ENCODE measurements at places on chromosomes 2 and 18. TPM values are rescaled to one million over a fixed set of nuclear protein-coding genes. Genes with fewer than 3 reads are reported as not detected.

GRCh38 chr2:239539776-239540100 lies 138.9 kb upstream of the HDAC4 start:
- no peak for DNase-seq

DNA sequence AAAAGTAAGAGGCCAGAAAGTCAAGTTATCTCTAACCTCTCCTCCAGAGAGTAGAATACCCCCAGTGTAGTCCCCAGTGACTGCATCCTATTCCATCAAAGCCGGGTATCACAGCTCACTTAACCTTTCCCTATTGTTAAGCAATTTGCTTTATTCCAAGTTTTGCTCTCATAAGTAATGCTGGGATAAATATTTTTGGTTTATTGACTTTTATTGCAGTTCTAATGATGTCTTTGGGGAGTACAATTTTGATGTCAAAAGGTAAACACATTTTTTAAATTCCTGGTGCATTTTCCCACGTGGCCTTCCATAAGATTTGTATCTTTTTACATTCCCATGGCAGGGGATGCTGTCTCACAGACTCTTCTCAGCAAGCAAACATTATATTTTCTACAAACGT lies 43.3 kb downstream of the CMPK2 start:
- peak; percentile 17 for DNase-seq

GRCh38 chr2:240815761-240816583 lies 4.0 kb downstream of the KIF1A start:
- DNase-seq, result no peak

DNA sequence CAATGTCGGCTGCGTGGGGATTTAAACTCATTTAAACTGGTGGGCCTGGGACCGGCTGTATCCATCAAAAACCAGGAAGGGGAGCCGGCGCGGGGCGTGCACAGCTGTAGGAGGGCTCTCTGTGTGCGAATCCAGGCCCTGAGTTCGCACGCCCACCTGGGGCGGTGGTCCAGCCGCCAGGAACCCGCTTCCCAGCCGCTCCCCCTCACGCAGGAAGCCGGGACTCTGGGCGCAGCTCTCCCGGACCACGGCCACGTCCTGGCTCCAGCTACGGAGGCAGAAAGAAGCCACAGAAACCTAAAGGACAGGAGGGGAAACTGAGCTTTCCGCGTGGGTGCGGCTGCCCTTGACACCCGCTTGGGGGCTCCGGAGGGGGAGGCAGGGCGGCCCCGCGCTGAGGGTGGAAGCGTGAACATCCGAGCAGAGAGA lies 80.6 kb downstream of the GFPT1 start:
- no peak for DNase-seq

- DNase-seq, result peak; percentile 66
These were observed 260.0 kb upstream of the HS6ST1 start for GRCh38 chr2:128578406-128579390.

- DNase-seq, result no peak
These were observed 136.4 kb downstream of the ZNF407 start for GRCh38 chr18:74734013-74734444.

- no peak for DNase-seq
These were observed 51.7 kb downstream of the PELI1 start for GRCh38 chr2:64092502-64092901.

DNA sequence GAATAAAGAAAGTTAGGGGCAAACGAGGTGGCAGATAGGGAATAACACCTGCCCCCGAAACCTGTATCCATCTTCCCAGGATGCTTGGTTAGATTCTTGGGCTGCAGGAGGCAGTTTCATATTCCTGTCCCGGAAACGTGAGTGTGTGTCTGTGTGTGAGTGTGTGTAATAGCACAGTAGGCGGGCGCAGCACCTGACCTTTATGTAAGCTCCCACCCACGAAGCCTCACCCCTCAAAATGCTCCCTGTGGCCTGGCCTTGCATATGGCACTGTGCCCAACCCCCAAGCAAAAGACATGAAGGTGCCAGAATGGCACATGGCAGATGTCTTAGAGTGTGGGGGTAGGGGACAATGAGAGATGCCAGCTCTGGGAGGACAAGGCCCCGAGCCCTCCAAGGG lies 48.9 kb downstream of the EFR3B start:
- no peak for DNase-seq

- no peak for DNase-seq
These were observed 27.9 kb downstream of the ITGA4 start for GRCh38 chr2:181484851-181485637.

DNA sequence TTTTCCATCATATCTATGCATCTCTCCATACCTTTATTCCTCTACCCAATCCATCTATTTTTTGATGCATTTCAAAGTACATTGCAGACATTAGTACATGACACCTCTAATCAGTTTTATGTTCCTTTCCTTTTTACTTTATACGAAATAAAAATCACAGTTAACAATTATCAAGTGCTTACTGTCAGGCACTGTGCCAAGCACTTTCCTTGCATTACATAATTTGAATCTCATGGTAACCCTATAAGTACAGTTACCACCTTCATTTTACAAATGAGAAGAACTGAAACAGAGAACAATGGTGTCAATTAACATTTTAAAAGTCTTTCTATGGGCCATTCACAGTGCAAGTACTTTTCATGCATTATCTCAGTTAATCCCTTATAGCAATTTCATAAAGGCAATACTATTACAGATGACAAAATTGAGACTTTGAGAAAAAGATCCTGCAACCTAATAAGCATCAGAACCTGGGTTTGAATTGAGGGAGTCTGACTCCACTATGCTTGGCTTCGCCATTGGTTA lies 544.4 kb upstream of the TNP1 start:
- no peak for DNase-seq

OXER1 gene
- 0.42 TPM for total RNA-seq

GRCh38 chr2:177072090-177072489 lies 140.5 kb upstream of the HNRNPA3 start:
- DNase-seq, result no peak

DNA sequence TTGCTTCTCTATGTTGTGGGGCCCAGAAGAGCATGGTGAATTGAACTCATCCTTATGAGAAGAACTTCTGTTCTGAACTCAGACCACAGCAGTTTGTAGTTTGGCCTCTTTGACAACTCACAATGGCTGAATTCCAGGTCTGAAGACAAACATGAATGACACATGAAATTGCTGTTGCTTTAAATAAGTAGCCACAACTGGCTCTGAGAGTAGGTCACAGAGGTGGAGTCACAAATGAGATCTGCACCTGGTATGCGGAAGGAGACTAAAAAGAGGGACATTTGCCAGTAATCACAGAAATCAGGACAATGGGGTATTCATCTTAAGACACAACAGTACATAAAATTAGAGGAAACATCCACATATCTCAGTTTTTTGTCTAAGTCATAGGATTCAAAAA lies 290.3 kb upstream of the MMADHC start:
- no peak for DNase-seq

INHBB gene
- total RNA-seq, result 4.7 TPM

GRCh38 chr2:207772081-207772843 lies 2.6 kb upstream of the FZD5 start:
- no peak for DNase-seq

DNA sequence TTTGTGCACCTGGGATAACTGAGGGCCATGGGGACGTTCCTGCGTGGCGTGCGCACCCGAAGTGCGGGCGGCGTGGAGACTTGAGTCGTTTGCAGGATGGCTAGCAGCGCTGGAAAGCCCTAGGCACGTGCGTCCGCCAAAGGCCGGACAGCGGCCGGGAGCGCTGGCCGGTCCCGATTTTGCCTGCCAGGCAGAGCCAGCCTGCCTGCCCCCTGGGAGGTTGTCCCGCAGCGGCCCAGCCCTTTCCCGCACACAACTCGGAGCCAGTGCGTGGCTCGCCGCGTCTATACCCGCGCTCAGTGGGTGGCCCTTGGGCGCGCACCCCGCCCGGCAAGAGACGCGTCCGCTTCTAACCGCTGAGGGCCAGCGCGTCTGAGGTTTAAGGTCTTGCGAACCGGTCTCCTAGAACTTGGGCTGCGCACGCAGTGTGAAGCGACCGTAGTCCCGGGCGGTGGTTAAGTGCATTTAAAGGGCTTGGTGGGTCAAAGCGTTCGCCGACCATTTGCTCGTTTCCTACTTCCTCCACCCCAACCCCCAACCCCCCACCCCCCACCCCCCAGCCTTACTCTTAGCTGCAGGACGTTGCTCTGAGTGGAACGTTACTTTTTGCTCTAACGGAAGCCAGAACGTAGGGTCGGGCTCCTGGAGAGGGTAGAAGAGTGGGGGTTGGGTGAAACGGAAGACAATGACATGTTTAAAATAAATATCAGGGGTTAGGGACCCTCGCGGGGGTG lies 627 bp downstream of the CDCA7 start:
- no peak for DNase-seq

GRCh38 chr2:628651-629050 lies 48.6 kb downstream of the TMEM18 start:
- peak; percentile 72 for DNase-seq

DOCK10 gene
- 1.9 TPM for total RNA-seq

ZBTB7C gene
- total RNA-seq, result 7.3 TPM

GRCh38 chr2:65980531-65980930 lies 454.4 kb upstream of the MEIS1 start:
- DNase-seq, result no peak

CAPN14 gene
- not detected for total RNA-seq

DNA sequence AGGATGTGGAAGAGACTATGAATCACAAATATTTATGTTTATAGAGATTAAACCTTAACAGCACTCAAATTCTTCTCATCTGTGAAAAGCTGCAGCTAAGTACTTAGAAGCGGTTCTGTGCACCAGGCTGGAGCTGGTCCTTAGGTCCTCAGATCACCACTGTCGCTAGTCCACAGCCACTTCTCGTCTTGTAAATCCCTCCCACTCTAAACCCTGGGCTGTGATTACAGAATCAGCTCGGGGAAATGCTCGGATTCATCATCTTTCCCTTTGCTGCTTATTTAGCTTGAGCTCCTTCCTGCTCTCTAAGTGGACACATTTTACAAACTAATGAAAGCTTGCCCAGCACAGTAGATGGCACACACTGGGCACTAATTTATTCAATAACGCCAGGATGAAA lies 61.7 kb downstream of the RNF152 start:
- DNase-seq, result no peak

TWIST2 gene
- 46.9 TPM for total RNA-seq

CYP27A1 gene
- total RNA-seq, result 24.8 TPM

DNA sequence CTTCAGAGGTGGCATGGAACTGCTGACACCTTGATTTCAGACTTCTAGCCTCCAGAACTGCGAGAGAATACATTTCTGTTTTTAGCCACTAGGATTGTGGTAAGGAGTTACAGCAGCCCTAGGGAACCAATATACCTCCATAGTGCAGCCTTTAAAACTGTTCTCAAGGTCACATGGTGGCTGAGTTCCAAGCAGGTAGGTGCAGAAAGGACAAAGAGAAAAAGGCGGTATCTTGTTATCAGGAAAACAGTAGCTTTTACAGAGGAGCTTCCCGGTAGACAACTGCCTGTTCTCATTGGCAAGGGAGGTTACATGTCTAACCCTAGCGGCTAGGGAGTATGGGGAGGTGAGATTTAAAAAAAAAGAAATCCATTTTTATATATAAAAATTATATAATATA lies 96.2 kb upstream of the BCL2L11 start:
- DNase-seq, result no peak

C2orf15 gene
- not detected for total RNA-seq

DNA sequence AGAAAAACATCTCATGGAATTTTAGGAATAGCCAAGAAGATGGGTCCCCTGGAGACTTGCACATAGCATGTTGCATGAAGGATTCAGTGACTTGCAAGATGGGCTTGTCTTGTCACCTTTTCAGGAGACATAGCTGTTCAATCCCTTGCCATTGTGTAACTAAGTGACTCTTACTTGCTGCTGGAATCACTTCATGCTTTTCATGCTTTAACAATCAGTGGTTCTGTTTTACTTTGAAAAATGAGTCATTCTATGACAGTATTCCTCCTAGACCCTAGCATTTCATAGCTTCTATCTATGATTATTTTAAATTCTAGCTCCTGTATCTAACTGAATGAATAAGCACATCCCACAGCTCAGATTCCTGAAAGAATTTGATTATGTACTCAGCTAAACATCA lies 2.8 kb downstream of the KYNU start:
- DNase-seq, result no peak

MDH1B gene
- 0.19 TPM for total RNA-seq

DNA sequence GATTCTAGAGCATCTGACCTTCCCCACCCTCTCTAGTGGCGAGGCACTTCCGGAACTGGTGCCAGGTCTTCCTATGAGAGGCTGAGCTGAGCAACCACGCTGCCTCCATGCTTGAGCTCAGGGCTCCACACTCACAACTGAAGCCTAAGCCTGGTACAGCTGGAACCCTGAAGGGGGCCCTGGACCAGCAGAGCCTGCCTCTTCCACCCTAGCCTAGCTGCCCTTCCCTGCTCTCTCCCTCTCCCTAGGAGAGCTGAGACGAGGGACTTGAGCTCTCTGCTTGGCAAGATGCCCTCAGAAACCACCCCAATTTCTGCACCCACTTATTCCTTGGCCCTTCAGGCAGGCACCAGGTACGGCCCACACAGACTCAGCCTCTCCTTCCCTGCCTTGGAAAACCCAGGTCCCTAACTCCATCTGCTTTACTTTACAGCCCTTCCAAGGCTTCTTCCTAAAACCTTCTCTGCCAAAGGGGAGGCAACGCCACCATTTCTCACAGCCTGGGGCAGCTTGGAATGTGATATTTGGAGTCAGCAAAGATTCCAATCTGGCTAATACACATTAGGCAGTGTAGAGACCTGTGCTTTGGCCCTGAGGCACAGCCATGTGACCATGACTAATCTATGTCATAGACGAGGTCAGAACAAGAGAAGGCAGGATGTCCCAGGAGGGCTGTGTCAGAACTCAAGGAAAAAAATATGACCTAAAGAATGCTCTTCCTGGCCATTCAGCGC lies 18.8 kb downstream of the COX7A2L start:
- DNase-seq, result peak; percentile 89

GRCh38 chr2:226540204-226540994 lies 259.2 kb downstream of the IRS1 start:
- DNase-seq, result no peak

- no peak for DNase-seq
These were observed 192.0 kb downstream of the EPHA4 start for GRCh38 chr2:221380062-221380461.

DNA sequence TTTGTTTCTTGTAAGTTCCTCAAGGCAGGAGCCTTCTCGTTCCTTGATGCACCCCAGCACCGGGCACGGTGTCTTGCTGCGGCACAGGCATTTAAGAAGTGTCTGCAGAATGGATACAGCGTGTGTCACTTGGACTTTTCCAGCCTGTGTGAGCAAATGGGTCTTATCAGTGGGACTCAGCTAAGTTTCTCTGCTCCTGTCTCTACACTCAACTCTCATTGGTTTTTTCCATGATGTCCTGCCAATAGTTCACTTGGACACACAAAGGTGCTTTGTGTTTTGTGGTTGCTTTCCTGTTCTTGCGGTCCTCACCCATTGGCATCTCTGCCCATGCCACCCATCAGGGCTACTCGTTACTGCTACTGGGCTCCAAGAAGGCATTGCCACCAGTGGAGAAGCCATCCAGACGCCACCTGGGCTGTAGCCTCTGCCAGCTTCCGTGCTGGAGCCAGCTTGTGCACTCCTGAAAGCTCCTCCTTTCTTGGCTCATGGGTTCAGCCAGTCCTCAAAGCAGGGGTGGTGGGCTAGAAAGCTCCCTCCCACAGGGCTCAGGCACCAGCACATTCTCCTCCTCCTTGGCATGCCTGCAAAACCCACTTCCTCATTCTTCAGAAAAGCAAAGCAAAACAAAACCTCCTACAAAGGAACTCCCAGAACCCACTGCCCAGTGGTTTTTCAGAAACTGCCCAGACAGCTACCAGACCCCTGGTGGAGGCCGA lies 41.4 kb downstream of the IL1R2 start:
- DNase-seq, result no peak

GRCh38 chr2:121076885-121077549 lies 208.0 kb downstream of the TFCP2L1 start:
- DNase-seq, result no peak

- DNase-seq, result no peak
These were observed 10.1 kb downstream of the CAPG start for GRCh38 chr2:85400023-85400422.

All from esophagus muscularis mucosa (tissue), 4 donors.